ENCODE measurements at places on chromosomes 2 and 18. TPM values are rescaled to one million over a fixed set of nuclear protein-coding genes. Genes with fewer than 3 reads are reported as not detected.

Gene TOGARAM2
- total RNA-seq = not detected

Gene ARHGAP25
- 3.0 TPM for total RNA-seq

Gene GKN1
- total RNA-seq = not detected

Gene SLC1A4
- 26.8 TPM for total RNA-seq

Gene CYTIP
- total RNA-seq = 0.35 TPM

Gene CFC1
- not detected for total RNA-seq

Gene LRRTM4
- total RNA-seq = 10.1 TPM

Gene PRSS56
- 52.4 TPM for total RNA-seq

Gene ALPP
- not detected for total RNA-seq

Gene UGT1A3
- not detected for total RNA-seq

Gene SIX3
- not detected for total RNA-seq

Gene CGREF1
- 2.1 TPM for total RNA-seq

Gene CACNB4
- total RNA-seq = 6.0 TPM

Gene CPO
- total RNA-seq = 0.47 TPM

Gene IL1R2
- not detected for total RNA-seq

Gene PID1
- total RNA-seq = 0.91 TPM

Gene ST8SIA3
- 3.1 TPM for total RNA-seq

Gene GCA
- 11.3 TPM for total RNA-seq

Gene ORMDL1
- total RNA-seq = 62.8 TPM

Gene BARD1
- total RNA-seq = 40.4 TPM

Gene RGPD3
- total RNA-seq = 0.14 TPM

Gene CDKL4
- total RNA-seq = 0.75 TPM

Gene ALLC
- not detected for total RNA-seq

Gene NR4A2
- 7.8 TPM for total RNA-seq

Gene TNFAIP6
- 0.75 TPM for total RNA-seq

Gene CHST9
- total RNA-seq = 0.49 TPM

Gene BMP10
- total RNA-seq = not detected

Gene FAM228A
- 0.51 TPM for total RNA-seq

Gene IGFBP2
- total RNA-seq = 366 TPM

Gene RAX
- total RNA-seq = not detected

Gene NDUFV2
- total RNA-seq = 143 TPM

Gene NMUR1
- total RNA-seq = not detected

Gene AGAP1
- total RNA-seq = 54.7 TPM

Gene SERPINB13
- total RNA-seq = not detected

Gene SEPTIN10
- total RNA-seq = 104 TPM

Gene CNRIP1
- 37.3 TPM for total RNA-seq

Gene MAP4K4
- 209 TPM for total RNA-seq

Gene C1GALT1C1L
- not detected for total RNA-seq

Gene TMEM178A
- total RNA-seq = 12.0 TPM

Gene CFAP65
- 0.93 TPM for total RNA-seq

Gene IKZF2
- total RNA-seq = 7.6 TPM

Gene POTEE
- 1.0 TPM for total RNA-seq

Gene CCL20
- total RNA-seq = not detected

Gene TRIM43
- total RNA-seq = not detected

Gene RFTN2
- 20.6 TPM for total RNA-seq

Gene ABCG5
- total RNA-seq = not detected

Gene DTNB
- 28.9 TPM for total RNA-seq

Gene PLGLB1
- 4.6 TPM for total RNA-seq

Gene GNLY
- not detected for total RNA-seq

Gene FSIP2
- 10.1 TPM for total RNA-seq

Gene ZC3H8
- total RNA-seq = 18.3 TPM

Gene GALNT14
- 1.4 TPM for total RNA-seq

Gene HOXD1
- total RNA-seq = not detected

Gene OTOS
- not detected for total RNA-seq

Measured in neural crest cell (in vitro differentiated cells).